ENCODE measurements at places on chromosomes 2 and 18. TPM values are rescaled to one million over a fixed set of nuclear protein-coding genes. Genes with fewer than 3 reads are reported as not detected.

The CD8B gene
- not detected for total RNA-seq

The MC5R gene
- total RNA-seq: not detected

The KLHL29 gene
- 3.4 TPM for total RNA-seq

The TMEM150A gene
- total RNA-seq: 11.1 TPM

The DNPEP gene
- total RNA-seq: 106 TPM

The RFX8 gene
- 2.0 TPM for total RNA-seq

The TTC21B gene
- total RNA-seq: 25.4 TPM

The B4GALT6 gene
- total RNA-seq: 2.5 TPM

The MEP1B gene
- total RNA-seq: not detected

The UGT1A6 gene
- total RNA-seq: 0.09 TPM

The STAT4 gene
- 2.0 TPM for total RNA-seq

The MOGAT1 gene
- total RNA-seq: not detected

The RMDN2 gene
- total RNA-seq: 7.9 TPM

The ZSWIM2 gene
- total RNA-seq: 0.09 TPM

The SLC40A1 gene
- total RNA-seq: 103 TPM

The LRRC30 gene
- total RNA-seq: not detected
